ENCODE measurements at places on chromosomes 12 and 14. TPM values are rescaled to one million over a fixed set of nuclear protein-coding genes. Genes with fewer than 3 reads are reported as not detected.

- DNase-seq, result no peak
These were observed 92.6 kb upstream of the MAP1LC3B2 start for GRCh38 chr12:116466536-116466935.

DNA sequence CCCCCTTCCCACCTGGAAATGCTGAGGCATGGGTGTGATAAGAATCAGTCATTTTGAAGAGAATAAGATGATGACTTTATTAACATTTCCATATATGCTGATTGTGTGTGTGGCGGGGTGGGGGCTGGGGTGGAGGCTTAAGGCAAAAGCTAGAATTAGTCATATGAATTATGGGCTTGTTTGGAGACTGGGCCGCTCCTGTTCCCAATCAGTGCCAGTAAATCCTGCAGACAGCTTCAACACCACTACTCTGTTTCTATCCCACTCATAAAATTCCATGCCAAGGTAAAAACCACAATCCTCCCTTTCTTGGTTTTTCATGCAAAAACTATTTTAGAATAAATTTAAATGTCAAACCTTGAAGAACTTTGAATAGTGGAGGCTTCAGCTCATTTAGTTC lies 29.9 kb upstream of the SLC38A2 start:
- no peak for DNase-seq

The ESRRB gene
- 0.23 TPM for total RNA-seq

The MYH7 gene
- not detected for total RNA-seq

The C1R gene
- total RNA-seq, result 2.5 TPM

The KLHL33 gene
- total RNA-seq, result 0.65 TPM

DNA sequence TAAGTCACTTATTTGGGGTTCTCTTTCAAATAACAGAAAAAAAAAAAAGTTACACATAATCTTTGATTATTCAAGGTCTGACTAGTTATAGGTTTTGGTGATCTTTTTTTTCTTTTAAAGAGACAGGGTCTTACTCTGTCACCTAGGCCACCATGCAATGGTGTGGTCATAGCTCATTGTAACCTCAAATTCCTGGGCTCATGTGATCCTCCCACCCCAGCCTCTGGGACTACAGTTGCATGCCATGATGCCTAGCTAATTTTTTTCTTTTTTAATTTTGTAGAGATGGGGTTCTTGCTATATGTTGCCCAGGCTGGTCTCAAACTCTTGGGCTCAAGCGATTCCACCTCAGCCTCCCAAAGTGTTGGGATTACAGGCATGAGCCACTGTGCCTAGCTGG lies 56.5 kb upstream of the CFL2 start:
- DNase-seq, result no peak

- no peak for DNase-seq
These were observed 1.9 kb downstream of the ADSS1 start for GRCh38 chr14:104725772-104726548.

- no peak for DNase-seq
These were observed 103.4 kb downstream of the ZFP36L1 start for GRCh38 chr14:68689511-68689910.

The RDH16 gene
- 0.99 TPM for total RNA-seq

The TOMM20L gene
- total RNA-seq, result not detected

DNA sequence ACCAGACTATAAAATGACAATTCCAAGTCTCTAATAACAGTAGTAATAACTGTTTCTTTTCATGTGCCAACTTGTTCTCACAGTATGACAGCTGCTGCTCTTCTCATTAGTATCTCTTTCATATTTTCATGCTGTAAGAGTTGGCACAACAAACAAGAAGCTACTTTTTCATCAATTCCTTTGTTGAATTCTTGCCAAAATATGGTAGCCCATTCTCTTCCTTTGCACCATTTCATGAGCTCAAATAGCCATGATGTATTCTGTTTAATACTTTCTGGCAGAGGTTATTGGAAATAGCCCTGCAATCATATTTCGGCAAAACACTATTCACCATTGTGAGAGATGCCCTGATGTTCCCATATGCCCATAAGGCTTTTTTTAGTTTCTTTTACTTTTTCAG lies 1100.7 kb downstream of the TRHDE start:
- no peak for DNase-seq

The TBC1D30 gene
- total RNA-seq, result 0.73 TPM

- DNase-seq, result no peak
These were observed 36.0 kb downstream of the SPTLC2 start for GRCh38 chr14:77580477-77580876.

DNA sequence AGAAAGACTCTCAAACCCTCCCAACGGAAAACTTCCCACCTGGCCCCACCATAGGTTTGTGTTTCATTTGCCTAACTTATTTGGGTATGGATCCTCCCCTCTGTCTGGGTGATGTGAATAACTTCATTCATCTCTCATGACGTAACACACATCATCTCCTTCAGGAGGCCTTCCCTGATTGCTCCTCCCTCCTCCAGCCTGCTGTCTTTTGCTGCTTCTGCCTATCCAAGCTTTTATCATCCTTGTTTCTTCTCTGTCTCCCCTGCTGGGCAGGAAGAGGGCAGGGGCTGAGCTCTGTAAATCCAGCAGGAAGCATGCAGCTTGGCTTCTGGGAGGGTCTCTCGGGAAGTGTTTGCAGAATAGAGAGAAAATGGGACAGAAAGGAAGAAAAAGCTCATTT lies 766.0 kb upstream of the TBX3 start:
- no peak for DNase-seq

- DNase-seq, result peak; percentile 2
These were observed 906 bp downstream of the LARP4 start for GRCh38 chr12:50401500-50402081.

- DNase-seq, result no peak
These were observed 214.4 kb upstream of the ALG10B start for GRCh38 chr12:38102197-38102596.

DNA sequence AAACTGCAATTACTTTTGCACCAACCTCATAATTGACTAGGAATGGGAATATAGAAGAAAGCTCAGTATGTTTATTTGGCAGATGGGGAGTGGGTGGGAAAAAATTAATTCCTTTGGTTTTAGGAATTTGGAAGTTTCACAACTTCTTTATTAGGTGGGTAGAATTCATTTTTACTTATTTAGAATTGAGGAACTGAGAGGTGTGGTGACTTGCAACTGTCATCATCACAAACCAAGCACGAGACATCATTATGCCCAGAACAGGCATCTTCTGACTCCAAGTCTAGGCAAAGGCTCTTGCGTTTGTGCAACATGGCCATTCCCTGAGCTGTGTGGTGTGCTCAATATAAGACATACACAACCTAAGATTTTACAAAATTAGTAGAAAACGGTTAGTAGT lies 380.0 kb downstream of the ATP23 start:
- DNase-seq, result no peak

- no peak for DNase-seq
These were observed 1.9 kb downstream of the MYO1A start for GRCh38 chr12:57047981-57048380.

GRCh38 chr14:75861161-75861621 lies 120.6 kb downstream of the TGFB3 start:
- DNase-seq, result no peak

DNA sequence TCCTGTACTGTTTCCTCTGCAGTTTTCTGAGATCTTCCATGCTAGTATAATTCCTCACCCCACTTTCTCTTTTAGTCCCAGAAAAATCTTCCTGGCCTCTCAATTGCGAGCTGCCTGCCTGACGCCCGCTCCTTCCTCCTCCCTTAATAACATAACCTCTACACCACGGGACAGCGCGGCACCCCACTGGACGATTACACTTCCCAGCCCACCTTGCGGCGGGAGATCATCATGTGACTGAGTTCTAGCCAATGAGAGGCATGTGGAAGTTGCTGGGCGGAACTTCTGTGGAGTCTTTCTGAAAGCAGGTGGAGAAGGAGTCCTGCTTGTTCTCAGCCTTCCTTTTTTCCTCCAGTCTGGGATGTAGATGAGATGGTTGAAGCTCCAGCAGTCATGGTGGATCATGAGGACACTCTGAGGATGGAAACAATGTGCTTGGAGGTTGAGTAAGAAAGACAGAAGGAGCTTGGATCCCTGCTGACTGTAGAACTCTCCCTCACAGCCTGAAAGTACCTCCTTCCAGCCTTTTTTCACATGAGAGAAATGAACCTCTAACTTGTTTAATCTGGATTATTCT lies 133.6 kb upstream of the VRK1 start:
- no peak for DNase-seq

The PRH1 gene
- total RNA-seq, result 37.7 TPM

- no peak for DNase-seq
These were observed 251.3 kb upstream of the RPL10L start for GRCh38 chr14:46902837-46903236.

The ATXN7L3B gene
- total RNA-seq, result 40.3 TPM

DNA sequence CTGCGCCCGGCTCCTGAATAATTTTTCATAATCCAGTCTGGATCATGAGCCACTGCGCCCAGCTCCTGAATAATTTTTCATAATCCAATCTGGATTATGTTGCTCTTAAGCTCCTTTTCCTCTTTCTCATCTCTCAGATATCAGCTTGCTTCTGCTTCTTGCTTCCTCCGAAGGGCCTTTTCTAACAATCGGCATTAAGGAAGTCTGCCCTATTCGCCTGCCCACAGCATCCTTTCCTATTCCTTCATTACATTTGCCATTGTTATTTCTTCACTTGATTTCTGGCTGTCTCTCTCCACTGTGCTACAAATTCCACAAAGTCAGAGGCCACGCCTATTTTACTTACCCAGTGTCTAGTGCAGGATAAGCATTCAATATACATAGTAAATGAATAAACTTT lies 83.5 kb downstream of the TTC7B start:
- DNase-seq, result no peak

GRCh38 chr12:118581371-118581770 lies 205.0 kb downstream of the SUDS3 start:
- DNase-seq, result no peak

DNA sequence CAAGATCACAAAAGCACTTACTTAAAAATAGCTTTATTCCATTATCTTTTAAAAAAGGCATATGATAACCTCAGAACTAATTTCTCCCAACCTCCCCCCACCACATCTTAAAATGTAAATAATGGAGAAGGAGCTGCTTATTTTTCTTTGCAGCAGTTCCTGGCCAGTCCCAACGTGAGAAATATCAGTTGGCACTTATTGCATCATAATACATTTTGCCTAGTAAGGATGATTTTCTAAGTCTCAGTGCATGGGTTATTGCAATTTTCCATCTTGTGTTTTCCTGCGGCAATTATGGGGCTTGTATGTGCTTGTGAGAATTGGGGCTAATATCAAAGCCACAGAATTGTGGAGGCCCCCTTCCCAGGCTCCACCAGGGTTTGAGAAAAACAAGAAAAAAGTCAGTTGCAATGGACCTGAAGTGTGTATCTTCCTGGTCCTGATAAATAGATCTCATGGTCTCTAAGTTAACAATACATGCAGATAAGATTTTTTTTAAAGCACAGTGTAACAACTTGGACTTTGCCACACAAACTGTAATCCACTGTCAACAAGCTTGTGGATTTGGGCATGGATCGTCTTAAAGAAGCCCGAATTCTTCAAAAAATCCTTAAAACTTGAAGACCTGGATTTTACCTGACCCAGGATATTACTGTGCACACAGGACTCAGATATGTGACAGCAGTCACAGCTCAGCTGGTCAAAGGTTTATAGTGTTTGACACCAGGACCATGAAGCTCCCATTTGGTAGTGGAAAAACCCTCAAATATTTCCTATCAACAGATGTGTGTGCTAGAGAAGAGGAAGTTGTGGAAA lies 2.8 kb upstream of the WSB2 start:
- DNase-seq, result no peak

DNA sequence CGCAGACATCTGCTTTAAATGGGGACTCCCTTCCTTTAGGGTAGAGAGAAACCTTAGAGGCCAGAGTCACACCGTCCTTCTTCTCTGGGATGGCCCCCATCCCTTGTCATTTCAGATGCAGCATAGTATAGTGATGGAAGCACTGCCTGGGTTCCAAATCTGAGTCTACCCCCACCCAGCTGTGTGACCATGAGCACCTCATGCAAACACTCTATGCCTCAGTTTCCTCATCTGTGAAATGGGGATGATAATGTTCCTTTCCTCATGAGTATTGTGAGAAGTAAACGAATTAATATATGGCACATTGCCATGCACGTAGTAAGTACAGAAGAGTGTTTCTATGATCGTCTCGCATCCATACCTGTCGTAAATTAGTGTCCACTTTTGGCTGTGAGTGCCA lies 241.9 kb downstream of the SLC41A2 start:
- DNase-seq, result no peak

- DNase-seq, result no peak
These were observed at the start of gene GPR162 for GRCh38 chr12:6821591-6822425. GPR162 (plus strand) TSS chr12:6821821; CDS start chr12:6823899, 2,078 bp downstream.

The KLHDC1 gene
- 10.1 TPM for total RNA-seq

DNA sequence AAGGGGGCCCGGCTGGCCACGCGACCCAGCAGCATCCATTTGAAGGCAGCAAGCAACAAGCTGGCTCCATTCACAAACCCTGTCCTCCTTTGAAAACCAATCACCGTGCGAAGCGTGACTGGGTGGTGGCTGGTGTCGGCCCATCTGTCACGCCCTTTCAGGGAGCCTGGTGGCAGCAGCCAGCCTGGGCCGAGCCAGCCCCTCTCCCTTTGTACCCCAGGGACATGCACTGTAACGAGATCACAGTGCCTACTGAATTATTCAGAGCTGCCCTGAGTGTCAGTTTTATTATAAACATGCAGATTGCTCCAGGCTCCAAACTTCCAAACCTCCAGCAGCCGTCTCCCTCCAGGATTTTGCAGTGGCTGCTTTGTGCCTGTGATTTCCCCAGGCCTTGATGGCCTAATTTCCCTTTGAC lies 22.3 kb upstream of the CTDSP2 start:
- no peak for DNase-seq

GRCh38 chr12:108712165-108712924 lies 19.0 kb downstream of the CORO1C start:
- DNase-seq, result no peak

GRCh38 chr12:76226397-76226796 lies 121.8 kb downstream of the BBS10 start:
- no peak for DNase-seq

The SLC38A4 gene
- 0.50 TPM for total RNA-seq

DNA sequence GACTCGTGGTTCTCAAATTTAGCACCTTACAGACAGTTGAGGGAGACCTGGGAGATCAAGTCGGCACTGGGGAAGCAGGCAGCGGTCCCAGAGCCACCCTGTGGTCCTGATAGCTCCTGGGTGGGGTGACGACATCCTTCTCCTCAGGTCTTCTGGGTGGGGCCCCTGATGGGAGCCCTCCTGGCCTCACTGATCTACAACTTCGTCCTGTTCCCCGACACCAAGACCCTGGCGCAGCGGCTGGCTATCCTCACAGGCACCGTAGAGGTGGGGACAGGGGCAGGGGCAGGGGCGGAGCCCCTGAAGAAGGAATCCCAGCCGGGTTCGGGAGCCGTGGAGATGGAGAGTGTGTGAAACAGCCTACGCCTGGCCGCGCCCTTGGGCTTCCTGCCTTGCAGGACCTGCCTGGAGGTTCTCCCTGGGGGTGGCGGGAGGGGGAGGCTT lies 2.6 kb downstream of the AQP6 start:
- no peak for DNase-seq

The C12orf60 gene
- 0.50 TPM for total RNA-seq

- no peak for DNase-seq
These were observed 576.7 kb downstream of the SLC16A7 start for GRCh38 chr12:60172266-60173211.

- DNase-seq, result no peak
These were observed at the start of gene CD163 for GRCh38 chr12:7503686-7504415. CD163 (minus strand) TSS chr12:7503777; CDS start chr12:7503690, 87 bp downstream.

The MLH3 gene
- 28.2 TPM for total RNA-seq

Measured in T-cell (primary cell).